Hippocampal formation (tissue), 2 donors: ENCODE measurements at places on chromosomes 1 and 21.

- no peak for DNase-seq
These were observed 137.5 kb downstream of the RYR2 start for GRCh38 chr1:237179503-237179902.

GRCh38 chr21:36510911-36511310 lies 31.0 kb upstream of the CLDN14 start:
- no peak for DNase-seq

- DNase-seq: no peak
These were observed 32.3 kb downstream of the HHAT start for GRCh38 chr1:210360852-210361477.

DNA sequence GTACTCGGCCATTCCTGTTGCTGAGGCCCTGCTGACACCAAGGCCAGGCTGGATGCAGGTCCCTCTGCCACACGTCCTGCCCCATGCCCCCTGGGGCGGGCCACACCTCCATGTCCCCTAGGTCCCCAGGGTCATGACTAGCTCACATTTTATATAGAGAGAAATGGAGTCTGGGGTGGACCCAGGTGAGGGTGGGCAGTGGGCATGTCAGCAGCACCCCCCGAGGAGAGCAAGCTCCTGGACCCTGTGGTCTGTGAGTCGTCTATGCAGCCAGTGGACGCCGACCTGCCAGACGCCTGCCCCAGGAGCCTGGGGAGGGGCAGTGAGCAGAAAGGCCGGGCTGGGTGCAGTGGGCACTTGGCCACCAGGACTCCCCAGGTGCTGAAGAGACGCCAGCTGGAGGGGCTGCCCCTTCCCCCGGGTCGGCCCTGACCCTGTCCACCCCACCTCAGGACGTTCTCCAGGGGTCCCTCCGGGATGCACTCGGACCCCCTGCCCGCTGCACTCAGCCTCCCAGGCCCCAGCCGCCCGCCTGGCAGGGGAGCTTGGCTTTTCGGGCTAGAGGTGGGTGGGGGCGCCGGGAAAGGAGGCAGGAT lies 15.9 kb downstream of the SAMD11 start:
- DNase-seq: no peak

DNA sequence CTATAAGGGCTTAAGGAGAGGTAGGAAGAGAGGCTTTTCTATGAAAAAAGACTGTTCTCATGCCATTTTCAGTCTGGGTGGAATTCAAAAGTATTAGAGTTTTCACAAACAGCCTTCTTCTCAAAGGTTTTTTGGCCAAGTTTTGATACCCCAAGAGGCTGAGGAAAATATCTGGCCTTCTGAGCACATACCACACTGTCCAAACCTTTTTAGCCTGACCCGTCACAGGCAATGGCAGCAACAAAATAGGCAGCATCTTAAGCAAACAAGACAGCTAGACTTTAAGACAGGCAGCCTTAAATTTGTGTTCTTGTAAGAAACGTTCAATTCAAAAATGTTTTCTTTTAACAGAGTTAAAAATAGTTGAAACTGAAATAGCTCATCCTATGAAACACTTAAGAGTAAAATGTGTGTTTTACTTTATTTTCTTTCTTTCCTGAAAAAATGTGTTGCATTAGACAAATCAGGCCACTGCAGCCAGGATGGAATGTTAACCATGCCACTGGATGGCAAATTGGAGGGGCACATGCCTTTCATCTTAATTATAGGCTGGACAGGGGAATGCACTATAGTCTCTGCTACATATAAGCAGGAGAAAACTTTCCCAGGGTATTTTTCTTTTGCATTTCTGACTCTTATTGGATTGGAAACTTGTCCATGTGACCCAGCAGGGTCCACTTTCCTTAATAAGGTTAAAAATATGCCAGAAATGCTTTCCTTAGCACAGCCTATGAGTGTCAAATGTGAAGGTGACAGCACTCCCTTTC lies 315.0 kb downstream of the TGFB2 start:
- no peak for DNase-seq

DNA sequence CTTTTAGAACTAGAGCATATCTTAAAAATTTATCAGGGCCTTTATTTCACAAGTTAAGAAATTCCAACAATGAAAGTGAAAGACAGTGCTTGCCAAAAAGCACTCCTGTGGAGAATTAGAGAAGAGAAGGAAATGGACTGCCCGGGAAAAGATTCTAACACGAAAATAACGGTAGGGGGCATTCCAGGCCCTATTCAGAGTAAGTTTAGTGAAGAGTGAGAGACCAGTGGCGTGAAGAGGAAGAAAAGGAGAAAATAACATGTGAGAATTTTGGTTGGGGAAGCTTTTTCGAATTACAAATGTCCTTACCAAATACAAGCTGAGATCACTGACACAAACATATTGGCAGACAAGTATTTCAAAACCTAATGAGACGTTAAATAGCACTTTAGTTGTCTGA lies 38.4 kb upstream of the RBM34 start:
- DNase-seq: peak; percentile 30

DNA sequence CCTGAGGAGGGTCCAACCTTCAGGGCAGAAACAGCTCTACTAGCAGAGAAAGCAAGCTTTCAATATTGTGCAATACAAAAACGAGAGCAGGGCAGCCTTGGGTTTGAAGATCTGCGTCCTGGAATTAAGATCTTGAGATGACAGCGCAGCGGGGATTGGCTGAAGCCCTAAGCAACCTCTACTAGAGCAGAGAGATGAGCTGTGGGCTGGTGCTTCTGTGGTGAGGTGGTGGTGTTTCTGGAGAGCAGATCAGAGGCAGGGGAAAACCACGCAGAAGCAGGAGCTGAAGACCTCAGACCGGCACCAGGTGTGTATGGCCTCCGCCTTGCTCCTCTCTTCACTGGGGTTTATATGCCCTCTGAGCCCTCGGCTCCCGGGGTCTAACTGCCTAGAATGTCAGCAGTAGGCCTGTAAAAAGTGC lies 12.5 kb downstream of the TRAF3IP3 start:
- no peak for DNase-seq

- no peak for DNase-seq
These were observed 674.5 kb downstream of the MATN1 start for GRCh38 chr1:30048905-30049304.

- no peak for DNase-seq
These were observed at the start of gene C1orf167 for GRCh38 chr1:11761988-11762406. Gene C1orf167 (plus strand): TSS chr1:11762193. CDS start chr1:11764401, 2,208 bp downstream.

- peak; percentile 72 for DNase-seq
These were observed 6.6 kb upstream of the PEX19 start for GRCh38 chr1:160291248-160292220.

DNA sequence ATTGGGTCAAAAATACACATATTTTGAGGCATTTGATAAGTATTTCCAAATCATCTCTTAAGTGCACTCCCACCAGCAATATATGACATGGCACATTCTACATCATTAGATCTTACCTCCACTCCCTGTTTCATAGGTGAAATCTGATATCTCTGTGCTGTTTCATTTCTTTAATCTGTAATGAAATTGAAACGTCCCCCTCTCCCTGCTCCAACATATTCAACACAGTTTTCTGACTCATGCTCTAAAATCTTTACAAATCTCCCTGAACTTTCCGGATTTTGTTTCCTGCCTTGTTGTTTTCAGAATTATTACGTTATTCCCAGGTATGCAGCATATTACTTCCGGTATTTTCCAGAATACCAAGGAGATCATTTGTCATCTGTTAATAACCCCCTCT lies 66.1 kb upstream of the AKT3 start:
- no peak for DNase-seq

DNA sequence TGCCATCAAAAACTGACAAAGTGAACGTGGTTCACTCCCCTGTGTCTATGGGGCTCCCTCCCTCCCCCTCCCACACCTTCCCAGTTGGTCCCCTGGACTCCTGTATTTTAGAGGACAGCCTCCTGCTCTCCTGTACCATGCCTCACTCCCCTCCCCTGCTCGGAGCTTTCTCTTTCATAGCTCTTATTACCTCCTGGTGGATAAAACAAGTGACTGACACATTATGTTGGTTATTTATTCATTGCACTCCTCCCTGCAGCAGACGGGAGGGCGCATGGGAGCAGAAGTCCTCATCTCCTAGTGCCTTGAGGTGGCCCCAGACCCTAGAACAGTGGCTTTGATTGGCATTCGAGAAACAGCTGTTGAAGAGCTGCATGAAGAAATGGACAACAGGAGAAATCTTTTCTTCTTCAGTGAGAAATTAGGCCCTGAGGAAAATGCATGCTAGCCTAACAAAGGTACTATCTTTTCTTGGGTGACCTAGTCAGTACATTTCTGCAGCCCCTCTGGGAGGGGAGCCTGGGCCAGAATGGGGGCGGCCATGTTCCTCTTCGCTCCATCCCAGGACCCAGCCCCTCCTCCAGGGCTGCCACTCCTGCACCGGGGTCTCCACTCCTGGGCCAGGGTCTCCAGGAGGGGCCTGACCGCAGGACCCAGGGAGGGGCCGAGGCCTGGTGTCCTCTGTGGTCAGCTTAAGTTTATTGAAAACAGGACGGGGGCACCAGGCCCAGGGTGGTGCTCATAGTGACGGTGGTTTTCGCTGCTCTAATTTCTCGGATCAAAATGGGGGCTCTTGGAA lies 1.2 kb upstream of the TFF1 start:
- no peak for DNase-seq

- DNase-seq: no peak
These were observed 204.0 kb upstream of the NFIA start for GRCh38 chr1:60878323-60878722.

- no peak for DNase-seq
These were observed 91.8 kb upstream of the BCL10 start for GRCh38 chr1:85368073-85368770.

GRCh38 chr1:213244664-213245091 lies 193.6 kb downstream of the RPS6KC1 start:
- peak; percentile 43 for DNase-seq

DNA sequence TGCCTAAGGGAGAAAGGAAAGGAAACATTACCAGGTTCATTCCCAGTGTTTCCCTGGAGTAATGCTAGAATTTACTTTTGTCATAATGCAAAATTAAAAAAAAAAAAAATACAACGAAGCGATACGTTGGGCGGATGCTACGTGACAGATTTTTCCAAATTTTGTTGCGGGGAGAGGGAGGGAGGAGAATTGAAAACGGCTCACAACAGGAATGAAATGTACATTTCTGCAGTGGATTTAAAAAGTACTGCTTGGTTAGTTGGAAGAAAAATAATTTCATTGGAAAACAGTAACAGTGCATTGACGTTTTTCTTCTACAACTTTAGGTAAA lies 157.5 kb downstream of the RUNX1 start:
- DNase-seq: no peak

GRCh38 chr1:175037416-175037815 lies 14.2 kb upstream of the MRPS14 start:
- DNase-seq: no peak

DNA sequence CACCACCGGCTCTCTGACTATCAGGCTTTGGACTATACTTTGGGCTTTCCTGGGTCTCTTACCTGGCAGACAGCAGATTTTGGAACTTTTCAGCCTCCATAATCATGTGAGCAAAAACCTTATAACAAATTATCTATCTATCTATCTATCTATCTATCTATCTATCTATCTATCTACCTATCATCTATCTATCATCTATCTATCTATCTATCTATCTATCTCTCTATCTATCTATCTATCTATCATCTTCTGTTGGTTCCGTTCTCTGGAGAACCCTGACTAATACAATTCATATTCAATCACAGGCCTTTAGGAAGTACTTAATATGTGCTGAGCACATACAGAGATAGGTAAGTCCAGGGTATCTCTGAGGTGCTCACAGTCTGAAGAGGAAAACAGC lies 18.7 kb upstream of the SCMH1 start:
- no peak for DNase-seq

DNA sequence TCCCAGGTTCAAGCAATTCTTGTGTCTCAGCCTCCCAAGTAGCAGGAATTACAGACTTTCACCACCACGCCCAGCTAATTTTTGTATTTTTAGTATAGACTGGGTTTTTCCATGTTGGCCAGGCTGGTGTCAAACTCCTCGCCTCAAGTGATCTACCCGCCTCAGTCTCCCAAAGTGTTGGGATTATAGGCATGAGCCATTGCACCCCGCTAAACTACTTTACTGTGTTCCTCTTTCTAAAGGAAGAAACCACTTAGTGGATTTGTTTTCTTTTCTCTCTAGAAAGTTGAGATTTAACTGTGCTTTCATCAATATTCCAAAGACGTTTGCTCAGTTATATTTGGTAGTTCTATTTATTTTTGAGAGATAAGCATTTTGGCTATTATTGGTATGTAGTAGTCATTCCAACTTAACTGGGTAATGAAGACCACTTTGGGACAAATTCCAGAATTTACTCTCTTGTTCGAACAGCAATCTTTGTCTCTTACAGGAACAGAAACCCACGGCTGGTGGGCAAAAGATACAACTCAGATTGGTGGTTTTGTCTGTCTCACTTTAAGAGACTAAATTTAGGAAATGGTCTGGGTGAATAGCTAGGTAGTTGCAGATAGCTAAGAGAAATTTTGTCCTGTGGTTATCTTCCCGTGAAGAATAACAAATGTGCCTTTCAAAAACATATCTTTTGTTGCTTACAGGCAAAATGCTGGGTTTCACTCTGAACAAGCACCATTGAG lies 103.5 kb upstream of the CD55 start:
- DNase-seq: no peak

DNA sequence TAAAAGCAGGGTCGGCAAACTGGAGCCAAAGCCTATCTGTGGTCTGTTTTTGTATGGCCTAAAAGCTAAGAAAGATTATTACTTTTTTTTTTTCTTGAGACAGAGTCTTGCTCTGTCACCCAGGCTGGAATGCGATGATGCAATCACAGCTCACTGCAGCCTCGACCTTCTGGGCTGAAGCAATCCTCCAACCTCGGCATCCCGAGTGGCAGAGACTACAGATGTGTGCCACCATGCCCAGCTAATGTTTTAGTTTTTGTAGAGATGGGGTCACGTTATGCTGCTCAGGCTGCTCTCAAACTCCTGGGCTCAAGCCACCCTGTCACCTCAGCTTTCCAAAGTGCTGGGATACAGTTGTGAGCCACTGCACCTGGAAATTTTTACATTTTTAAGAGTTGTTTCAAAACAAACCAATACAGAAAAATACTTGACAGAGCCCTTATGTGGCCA lies 6.5 kb upstream of the GLRX2 start:
- no peak for DNase-seq

- DNase-seq: no peak
These were observed 207.7 kb upstream of the CAMK1G start for GRCh38 chr1:209375671-209376365.

DNA sequence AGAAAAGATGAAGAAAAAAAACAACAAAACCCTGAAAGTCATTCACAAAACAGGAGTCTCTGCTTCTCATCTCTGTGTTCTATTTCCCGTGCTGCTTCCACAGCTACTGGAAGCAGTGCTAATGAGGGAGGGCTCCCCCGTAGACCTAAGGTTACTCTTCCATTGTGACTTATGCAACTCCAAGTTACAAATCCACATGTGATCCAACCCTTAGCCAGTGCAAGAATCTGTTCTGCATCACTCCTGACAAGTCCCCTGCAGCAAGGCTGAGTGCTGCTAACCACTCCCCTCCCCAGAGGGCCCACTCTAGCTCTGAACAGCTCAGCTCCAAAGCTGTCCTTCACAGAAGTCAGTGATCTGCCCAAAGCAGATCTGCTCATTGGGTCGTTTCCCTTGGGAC lies 10.3 kb downstream of the DNALI1 start:
- no peak for DNase-seq

- no peak for DNase-seq
These were observed 95.0 kb downstream of the LAMC2 start for GRCh38 chr1:183281039-183281438.
